ENCODE measurements at places on chromosomes 12 and 14.

GRCh38 chr14:103563844-103564505, 1.2 kb downstream of the COA8 start:
- no peak for DNase-seq

DNA sequence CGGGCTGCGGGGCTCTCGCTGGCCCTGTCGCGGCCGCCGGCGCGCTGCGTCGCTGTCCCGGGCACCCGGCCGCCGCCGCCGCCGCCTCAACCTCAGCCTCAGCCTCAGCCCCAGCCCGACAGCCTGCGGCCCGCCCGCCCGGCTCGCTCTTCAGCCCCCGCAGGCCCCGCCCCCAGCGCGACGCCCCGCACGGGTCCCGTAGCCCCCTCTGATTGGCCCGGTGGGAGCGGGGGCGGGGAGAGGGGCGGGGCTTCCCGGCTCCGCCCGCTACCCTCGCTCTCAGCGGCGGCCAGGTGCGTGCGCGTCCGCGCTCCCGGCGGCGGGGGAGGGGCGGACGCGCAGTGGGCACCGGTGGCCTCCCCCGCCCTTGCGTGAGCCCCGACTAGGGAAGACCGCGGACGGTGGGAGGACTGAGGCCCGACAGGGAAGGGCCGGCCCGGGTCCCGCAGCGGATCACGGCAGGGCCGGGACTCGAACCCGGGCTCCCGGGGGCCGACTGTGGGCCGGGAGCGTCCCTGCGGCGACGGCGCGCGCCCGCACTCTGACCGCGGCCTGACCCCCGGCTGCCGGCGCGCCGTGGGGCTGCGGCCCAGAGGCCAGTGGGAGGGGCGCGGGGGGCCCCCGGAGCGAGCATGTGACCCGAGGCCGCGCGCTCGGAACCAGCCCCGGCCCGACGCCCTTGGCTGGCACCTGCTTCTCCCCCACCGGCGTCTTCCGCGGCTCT, at the start of gene PPP1R13B:
PPP1R13B (minus strand) TSS at position 125 of the 724 bp plus-strand sequence. CDS start 268 bp downstream, outside the sequence.
- peak; percentile 94 for DNase-seq

DNA sequence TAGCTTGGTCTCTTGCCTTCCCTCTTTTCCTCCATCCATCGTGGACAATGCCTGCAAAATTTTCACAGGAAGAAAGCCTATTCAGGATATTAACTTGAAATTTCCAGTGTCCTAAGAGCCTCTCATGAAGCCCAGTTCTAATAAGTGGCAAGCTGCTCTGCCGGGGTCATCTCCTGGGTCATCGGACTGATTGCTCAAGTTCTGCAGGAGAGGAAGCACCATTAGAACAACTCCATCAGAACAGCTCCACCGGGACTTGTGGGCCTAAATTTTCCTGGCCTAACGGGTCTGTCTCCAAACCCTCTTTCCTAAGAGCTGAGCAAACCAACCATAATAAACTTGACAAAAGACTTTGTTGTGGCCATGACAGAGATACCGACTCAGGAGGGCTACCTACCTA, 13.9 kb downstream of the ERG28 start:
- no peak for DNase-seq

DNA sequence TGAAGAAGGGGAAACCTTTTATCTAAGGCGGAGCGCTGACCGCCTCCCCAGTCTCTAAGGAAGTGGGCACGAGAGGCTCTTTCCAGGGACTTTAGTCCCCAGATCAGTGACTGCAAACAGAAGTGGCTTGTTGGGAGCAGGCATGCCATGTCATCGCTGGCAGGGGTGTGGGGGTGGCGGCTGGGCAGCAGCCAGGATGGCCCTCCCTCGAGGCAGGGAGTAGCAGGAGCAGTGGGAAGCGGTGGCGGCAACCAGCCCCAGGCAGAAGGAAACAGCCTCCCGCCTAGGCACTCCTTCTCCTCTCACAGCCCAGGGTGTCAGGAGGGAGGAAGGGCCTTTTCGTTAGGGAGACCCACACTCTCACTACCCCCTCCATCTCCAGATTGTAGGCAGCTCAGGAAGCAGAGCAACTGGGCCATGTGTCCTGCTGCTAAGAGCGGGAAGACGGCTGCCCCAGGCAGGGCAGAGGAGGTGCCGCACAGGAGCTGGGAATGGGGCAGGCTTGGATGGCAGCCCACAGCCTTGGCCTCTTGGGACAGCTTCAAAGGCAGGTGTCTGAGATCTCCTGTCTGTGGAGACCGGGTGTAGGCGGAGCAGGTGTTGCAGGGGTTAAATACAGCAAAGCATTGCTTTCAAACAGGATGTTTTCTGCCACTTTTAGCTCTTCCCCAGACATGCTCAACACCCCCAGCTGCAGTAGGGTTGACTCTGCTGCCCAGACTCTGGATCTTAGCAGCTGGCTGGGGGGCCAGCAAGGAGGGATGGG, 21.8 kb downstream of the VDR start:
- DNase-seq = no peak

DNA sequence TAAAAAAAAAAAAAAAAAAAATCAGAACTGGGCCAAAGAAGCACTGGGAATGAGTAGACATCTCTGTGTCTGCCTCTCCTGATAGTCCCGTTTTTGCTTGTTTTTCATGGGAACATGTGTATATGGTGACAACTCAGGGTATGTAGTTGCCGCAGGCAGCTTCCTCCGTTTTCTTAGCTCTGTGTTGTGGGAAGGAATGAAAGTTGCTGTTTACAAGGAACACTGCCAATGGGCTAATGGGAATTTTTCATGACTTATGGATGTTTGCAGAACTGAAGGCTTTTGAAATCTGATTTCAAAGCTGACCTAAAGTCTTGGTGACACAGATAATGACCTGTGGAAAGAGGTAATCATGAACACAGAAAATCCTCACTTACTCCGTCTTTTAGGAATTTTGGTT, 146.4 kb upstream of the BTG1 start:
- no peak for DNase-seq

GRCh38 chr14:23131482-23131881, 12.4 kb upstream of the CEBPE start:
- no peak for DNase-seq

DNA sequence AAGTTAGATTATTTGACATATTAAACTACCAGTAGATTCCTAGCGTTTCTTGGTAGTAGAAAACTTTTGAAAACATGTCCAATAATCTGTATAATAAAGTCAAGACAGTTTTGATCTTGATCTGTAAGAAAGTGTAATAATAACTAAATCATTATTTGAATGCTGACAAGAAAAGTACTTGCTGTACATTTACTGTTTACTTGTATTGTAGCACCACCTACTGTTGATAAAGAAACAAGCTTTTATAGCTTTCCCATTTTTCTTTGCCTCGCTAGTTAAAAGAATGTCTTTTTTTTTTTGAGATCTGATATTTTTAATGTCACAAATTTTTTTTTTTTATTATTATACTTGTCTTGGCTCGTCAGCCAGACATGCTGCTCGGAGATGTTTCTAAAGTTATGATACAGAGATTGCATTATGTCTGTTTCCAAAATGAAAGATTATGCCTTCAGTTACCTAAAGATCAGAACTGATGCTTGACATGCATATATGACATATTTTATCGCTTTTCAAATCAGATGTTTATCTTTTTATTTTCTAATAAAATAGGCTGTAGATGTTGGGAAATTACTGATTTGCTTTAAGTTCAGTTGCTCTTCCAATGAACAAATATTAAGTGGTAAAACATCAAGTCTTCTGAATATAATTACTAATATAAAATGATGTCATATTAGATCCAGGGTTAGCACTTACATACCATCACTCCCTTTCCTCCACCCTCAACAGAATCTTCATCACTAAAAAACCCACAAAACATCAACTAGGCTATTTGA, 140.5 kb downstream of the AKAP6 start:
- DNase-seq = no peak

DNA sequence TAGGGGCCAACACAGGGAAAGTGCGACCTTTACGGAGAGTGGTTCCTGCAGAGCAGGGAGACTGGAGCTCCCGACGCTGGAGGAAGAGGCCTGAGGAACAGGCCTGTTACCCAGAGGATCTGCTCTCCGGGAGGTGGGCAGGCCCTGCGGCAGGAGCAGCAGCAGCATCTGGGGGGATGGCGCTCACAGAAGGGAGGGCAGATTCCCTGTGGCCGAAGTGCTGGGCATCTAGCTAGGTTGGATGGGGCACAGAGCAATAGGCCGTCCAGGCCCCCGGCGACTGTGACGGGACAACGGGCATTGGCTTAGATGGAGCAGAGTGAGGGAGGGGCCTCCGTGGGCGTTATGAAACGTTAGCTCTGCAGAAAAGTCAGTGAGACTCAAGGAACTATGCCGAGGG, 135.6 kb downstream of the PIWIL1 start:
- no peak for DNase-seq

GRCh38 chr12:6193853-6194815, 6.1 kb upstream of the CD9 start:
- no peak for DNase-seq

DNA sequence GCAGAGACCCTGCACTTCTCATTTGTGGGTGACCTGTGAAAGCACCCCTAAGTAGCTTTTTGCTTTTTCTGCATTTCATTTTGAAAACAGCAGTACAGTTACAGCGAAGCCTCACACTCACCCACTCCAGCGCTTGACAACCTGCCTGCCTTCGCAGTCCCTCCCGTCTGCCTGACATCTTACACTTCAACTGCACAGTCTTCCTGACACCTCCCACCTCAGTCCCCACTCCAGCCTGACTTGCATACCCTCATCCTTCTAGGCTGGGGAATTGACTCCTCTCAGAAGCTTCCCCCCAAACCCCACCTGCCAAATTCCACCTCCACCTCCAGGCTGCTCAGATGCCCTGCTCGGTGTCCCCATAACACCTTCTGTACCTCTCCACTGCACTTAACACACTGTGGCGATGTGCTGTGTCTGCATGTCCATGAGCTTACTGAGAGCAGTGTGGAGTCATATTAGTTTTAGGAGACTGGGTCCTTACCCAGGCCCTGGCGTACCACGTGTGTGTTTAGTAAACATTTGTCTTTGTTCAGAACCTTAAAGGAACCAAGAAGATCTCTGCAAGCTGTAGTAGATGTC, 159.4 kb downstream of the PRKCH start:
- no peak for DNase-seq

DNA sequence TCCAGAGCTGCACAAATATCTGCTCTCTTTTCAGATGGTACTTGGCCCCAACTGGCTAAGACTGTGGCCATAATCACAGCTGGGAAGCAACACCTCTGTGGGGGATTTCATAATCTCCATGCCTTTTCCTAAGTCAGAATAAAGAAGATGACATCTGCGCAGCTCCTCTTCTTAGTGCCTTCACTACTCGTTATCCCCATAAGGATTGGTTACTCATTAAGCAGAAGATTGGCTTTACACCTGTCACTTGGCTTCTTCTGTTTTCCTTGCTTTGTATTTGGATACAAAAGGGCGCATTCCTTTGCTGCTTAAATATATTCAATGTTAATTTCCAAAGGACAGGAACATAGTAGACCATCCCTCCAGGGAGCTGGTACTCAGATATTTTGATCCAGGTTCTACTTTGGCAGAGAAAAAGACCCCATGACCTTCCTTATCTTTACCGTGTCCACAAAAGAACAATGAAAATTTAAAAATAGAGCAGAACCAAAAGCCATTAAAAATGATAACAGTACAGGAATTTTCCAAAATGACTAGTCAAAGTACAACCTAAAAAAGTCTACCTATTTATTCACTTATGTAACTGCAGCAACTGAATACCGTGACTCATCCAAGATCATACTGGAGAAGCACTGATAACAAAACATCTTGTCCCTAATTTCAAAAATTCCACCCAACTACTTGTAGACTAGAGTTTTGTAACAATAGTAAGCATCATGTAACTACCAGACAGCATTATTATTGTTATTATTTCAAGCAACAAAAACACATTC, 352.3 kb upstream of the TMPO start:
- DNase-seq = no peak

DNA sequence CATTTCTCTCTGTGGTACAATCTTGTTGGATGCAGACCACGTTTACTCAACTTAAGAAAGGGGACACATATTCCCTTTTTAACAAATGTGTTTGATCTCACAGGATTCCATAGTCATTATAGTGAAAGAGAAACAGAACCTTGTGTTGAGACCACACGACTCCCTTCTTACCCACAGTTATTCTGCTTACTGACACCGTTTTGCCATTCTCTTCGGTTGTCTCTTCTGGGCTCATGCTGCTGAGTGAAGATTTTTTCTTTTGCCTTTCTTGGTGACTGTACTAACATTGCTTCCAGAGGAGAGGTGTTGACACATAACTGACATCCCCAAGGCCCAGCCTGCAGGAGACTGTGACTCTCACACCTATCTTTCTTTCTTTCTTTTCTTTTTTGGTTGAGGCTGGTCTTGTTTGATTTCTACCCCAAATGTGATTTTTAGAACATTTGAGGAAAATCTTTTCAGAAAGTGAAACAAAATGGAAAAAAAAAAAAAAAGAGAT, 61.2 kb upstream of the OTOGL start:
- no peak for DNase-seq

- no peak for DNase-seq
Measured at GRCh38 chr12:93500667-93501066, 33.4 kb downstream of the MRPL42 start.

DNA sequence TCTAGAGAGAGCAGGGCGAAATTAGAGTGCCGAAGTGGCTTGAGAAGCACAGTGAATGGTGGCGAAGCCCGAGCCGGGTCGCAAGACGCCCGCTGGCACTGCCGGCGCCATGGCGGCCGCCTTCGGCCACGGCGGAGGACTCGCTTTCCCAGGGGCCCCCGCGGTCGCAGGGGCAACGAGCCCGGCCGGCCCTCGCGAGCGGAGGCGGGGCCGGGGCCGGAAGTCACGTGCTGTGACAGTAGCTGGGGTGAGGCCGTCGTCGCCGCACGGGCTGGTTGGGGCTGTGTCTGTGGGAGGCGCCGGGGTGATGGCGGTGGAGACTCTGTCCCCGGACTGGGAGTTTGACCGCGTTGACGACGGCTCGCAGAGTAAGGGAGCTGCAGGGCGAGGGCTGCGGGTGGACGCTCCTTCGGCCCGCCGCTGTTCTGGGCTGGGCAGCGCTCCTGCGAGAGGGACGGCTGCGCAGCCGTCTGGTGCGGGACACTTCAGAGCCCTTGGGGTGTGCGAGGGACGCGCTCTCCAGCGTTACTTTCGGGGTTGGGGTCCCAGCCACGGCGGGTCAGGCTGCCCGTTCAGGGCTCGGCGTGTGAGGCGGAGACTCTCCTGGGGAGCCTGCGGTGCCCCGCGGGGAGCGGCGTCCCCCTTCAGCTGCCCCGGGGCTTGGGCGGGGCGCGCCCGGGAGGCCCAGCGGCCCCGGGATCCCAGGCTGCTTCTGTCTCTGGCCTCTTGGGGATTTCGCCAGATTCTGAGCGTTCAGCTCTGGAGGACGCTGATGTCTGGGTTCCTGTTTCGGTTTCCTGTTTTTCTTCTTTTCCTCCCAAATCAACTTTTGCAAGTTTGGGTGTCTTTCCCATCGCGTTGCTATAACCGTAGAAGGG, at the start of gene WASHC4:
WASHC4 (plus strand) TSS at position 238 of the 878 bp plus-strand sequence; CDS start at position 308, 70 bp downstream.
- peak; percentile 85 for DNase-seq
